ENCODE measurements at places on chromosomes 5 and 9. TPM values are rescaled to one million over a fixed set of nuclear protein-coding genes. Genes with fewer than 3 reads are reported as not detected.

DNA sequence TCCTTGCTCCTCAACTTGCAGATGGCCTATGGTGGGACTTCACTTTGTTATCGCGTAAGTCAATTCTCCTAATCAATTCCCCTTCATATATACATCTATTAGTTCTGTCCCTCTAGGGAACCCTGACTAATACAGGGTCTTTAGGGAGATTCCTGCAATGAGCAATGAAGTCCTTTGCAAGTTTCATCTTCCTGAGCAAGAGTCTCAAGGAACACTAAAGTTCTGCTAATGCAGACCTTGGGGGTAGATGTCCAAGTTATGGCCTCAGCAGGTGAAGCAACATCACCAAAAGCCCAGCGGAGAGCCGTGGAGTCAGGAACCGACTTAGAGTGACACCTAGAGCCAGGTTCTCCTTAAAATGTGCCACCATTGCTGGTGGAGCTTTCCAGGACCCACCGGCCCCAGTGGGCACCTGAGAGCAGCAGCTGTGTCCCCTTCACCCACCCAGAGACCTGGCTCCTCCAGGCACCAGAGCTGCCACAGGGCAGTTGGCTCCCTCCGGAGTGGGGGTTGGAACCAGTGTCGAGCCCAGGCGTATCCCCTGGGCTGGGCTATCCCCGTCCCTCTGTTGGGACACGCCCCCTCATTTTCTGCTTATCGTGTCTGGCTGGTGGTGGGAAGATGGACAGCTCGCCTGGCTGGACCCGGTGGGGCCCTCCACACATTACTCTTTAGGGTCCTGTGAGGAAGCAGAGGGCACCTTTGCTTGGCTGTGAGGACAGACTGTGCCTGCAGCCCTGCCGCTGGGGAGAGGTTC is 10.9 kb upstream of the FCN1 start:
- DNase-seq: no peak

- no peak for DNase-seq
Measured at GRCh38 chr9:6845880-6846279, 88.1 kb downstream of the KDM4C start.

DNA sequence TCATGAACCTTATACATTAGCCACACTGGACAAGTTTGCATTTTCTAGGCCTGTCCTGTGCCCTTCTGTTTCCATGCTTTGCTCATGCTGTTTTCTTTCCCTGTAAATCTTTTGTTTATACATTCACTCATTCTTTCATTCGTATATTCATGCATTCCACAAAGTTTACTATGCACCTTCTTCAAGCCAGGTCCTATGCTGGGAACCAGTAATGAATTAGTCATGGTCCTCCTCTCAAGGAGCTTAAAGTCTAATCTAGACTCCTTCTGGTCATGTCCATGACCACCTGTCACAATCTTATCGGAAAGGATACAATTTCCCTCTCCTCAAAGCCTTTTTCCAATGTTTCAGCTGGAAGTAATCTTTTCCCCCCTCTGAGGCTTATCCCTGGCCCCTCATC is 9.1 kb upstream of the XPA start:
- DNase-seq: no peak

GRCh38 chr9:21081999-21082398 is 4.3 kb upstream of the IFNB1 start:
- no peak for DNase-seq

RORB gene
- 0.16 TPM for polyA plus RNA-seq

DNA sequence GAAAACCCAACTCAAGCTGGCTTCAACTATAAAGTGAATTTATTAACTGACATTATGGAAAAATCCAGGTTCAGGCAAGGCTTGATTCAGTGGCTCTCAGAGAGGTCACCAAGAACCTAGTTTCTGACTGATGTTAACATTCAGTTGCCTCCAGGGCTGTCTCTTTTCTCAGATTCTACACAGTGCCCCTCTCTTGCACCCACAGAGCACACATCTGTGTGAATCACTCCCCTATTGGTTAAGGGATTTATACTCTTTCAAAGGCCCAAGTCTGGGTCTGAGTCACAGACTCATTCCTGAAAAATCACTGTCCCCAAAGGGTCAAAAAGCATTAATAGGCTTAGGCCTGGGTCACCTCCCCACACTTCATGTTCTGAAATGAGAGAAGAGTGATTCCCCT is 6.2 kb upstream of the HAVCR2 start:
- DNase-seq: no peak

DNA sequence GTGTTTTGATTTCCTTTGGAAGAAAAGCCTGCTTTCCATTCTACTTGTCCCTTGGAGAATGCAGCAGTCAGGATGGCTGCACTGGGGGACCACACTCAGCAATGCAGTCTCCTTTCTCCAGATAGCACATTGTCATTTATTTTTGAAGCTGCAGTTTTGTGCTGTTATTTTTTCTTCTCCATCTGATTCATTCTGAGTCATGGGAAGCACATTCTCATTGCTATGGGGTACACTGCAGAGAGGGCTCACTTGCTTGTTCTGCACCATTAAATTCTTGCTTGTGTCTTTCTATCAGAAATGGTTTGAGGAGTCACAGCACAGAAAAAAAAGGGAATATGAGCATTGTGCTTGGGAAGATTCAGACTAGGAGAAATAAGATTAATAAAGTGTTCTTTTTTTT is 39.7 kb upstream of the POC5 start:
- DNase-seq: no peak

- no peak for DNase-seq
Measured at GRCh38 chr5:68398146-68398812, 182.7 kb downstream of the PIK3R1 start.

SPINK4 gene
- polyA plus RNA-seq: not detected

DDX4 gene
- polyA plus RNA-seq: 0.21 TPM

C1QTNF3 gene
- 22.2 TPM for polyA plus RNA-seq

DNA sequence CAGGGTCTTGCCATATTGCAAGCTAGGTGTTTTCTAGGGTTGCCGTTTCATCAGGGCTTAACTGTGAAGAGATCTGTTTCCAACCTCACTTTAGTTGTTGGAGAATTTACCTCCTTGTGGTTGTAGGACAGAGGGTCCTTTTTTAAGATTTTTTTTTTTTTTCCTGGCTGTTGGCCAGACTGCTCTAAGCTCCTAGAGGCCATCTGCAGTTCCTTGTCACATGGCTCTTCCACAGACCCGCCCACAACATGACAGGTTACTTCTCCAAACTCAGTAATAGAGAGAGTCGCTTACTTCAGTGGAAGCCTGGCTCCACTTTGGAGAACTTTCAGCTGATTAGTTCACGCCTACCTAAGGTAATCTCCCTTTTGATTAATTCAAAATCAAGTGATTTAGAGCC is 543.7 kb downstream of the DMRTA1 start:
- no peak for DNase-seq

- no peak for DNase-seq
Measured at GRCh38 chr5:57513785-57514184, 31.2 kb upstream of the ACTBL2 start.

DNA sequence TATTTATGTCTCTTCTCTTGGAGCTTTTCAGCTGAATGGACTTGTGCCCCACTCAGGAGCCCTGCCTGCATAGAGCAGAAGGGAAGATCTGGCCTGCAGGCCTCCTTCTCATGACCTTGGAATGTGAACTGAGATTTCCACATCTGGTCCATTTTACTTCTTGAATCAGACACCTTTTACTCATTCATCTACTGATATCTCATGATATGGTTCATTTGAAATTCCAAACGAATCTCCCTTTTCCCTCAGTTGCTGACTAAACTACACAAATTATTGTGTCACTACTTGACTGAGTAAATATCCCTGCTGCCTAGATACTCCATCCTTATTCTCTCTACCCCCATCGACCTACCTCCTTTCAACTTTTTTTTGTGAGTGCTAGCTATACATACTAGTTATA is 138.7 kb downstream of the PLCXD3 start:
- no peak for DNase-seq

- no peak for DNase-seq
Measured at GRCh38 chr5:142584891-142585290, 101.0 kb downstream of the FGF1 start.
